ENCODE measurements at places on chromosomes 2 and 18.

DNA sequence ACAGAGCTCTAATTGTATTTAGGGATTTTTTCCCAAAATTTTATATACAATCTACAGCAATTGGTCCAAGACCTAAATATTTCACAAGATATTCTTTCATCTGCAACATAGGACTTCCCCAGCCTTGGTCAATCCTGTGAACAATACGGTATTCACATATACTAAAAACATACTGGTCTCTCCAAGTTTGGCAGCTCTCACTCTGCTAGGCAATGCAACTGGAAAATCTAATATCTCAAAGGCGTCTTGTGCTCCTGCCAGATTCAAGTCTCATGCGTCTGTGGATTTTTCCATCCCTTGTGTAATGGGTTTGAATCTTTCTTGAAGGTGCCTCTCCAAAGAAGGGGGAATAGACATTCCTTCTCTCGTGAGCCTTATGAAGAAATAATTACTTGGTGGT is 27.4 kb upstream of the MBOAT2 start:
- DNase-seq = peak; percentile 78

GRCh38 chr2:36367895-36368353 is 12.3 kb downstream of the CRIM1 start:
- DNase-seq = no peak

GRCh38 chr18:32381761-32382160 is 88.9 kb downstream of the GAREM1 start:
- no peak for DNase-seq

GRCh38 chr2:30820381-30821055 is 13.3 kb upstream of the CAPN13 start:
- no peak for DNase-seq

- peak; percentile 11 for DNase-seq
Observed at GRCh38 chr2:118112771-118113334, 24.6 kb downstream of the INSIG2 start.

DNA sequence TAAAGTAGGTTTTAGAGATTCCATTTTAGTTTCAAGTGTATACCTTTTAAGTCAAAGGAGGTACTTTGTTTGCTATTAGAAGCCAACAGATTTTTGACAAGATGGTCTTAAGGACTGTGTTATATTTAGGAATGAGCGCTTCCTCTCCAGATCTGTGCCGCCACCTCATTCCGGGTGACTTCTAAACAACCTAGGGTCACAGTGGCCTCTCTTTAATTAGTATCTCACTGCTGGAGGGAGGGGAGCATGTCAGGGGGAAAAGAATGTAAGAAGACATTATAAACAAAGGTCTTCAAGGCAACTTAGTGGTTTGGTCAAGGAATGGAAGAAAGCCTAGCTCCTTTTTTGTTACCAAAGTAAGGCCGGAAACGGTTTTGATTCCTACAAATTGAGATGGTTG is 67.0 kb downstream of the RBMS1 start:
- no peak for DNase-seq

DNA sequence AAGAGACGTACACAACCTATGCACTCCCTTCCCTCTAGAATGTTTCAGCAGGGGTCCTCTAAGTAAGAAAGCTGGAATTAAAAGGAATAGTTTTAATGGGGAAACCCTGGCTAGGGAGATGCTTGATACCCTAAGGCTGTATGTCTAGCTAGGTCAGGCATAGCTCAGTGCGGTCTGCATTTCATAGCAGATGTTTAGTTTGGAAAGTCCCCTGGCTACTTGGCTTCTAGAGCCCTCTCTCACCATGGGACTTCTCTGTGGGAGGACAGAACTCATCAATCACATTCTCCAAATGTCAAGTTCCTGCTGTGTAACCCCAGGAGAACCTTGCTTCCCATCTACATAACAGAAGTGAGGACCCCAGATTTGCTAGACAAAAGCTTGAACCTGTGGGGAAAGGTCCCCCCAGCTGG is 24.1 kb upstream of the ANXA4 start:
- DNase-seq = no peak

DNA sequence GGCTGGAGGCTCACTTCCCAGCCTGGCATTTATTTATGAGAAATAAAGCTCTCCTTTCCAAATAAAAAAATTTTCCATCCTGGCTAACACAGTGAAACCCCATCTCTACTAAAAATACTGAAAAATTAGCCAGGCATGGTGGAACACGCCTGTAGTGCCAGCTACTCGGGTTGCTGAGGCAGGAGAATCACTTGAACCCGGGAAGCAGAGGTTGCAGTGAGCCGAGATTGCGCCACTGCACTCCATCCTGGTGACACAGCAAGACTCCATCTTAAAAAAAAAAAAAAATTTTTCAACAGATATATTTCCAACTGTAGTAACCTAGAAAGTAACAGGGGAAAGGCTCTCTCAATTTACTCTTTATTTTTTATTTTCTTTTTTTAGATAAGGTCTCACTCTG is 6.1 kb upstream of the PCBP1 start:
- peak; percentile 25 for DNase-seq

Data from fibroblast of gingiva (primary cell).